Stimulated activated CD4-positive, alpha-beta T cell treated with anti-CD3 and anti-CD28 coated beads, TNF-alpha, amount 100 ng/mL, for 1 hour (primary cell): ENCODE measurements at places on chromosomes 4 and X.

DNA sequence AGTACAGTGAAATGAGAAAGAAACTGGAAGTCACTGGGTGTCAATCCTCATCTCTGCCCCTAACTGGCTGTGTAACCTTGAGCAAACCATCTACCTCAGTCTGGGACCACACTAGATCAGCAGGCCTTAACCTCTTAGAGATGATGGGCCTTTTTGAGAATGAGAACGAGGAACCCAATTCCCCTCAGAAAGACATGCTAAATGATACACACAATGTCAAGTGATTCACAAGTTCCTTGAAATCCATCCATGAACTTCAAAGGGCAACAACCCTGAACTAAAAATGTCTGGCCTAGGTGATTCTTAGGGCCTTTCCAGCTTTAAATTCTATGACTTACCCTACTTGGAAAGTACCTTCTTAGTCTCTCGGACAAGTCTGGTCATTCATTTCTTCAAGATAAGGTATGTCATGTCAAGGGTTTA lies 47.4 kb downstream of the ACSL4 start:
- no peak for DNase-seq

DNA sequence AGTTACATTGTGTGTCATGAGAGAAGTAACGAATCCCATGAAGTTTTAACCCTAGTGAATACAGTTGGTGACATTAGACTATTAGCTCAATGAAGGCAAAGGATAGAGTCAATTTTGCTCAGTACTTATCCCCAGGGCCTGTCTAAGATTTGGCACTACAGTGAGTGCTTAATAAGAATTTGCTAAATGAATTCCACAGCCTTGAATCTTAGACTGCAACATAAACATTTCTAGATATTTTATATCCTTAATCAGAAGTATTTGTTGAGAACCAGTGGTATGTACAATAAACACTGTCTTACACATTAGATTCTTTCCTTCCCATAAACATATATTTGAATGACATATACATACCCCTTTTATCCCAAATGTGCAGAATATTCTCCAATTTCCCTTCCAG lies 223.0 kb downstream of the NSUN7 start:
- no peak for DNase-seq

DNA sequence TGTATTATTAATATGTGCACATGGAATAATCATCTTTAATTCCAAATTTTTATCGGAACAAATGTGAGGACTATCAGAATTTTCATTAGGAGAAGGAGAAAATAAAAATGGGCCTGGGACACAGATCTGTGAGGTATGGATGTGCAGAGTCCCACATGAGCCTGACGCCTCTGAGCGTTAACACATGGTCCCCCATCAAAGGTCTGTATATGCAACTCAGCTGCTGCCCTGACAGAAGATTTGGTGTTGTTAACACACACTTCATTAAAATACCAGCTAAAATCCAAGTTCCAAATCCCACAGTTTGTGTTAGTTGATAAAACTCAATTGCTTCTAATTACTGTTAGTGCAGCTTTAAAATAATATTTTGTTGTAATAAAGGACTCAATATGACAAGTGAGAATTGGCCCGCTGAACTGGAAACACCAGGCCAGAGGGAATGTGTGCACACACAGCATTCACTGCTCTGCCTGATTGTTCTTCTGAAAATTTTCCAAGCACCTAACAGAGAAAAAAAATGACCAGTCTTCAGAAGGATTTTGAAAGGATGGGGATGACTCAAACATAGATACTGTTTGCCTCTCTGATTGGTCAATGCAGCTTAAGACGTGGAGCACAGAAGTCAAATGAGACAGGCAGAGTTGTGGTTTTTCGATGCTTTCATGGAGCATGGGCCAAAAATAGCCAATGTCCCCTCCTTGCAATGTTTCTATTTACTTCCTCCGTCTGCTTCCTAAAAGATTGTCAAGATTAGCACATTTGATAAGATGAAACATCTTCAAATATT lies 266.6 kb downstream of the NKX6-1 start:
- DNase-seq: no peak

DNA sequence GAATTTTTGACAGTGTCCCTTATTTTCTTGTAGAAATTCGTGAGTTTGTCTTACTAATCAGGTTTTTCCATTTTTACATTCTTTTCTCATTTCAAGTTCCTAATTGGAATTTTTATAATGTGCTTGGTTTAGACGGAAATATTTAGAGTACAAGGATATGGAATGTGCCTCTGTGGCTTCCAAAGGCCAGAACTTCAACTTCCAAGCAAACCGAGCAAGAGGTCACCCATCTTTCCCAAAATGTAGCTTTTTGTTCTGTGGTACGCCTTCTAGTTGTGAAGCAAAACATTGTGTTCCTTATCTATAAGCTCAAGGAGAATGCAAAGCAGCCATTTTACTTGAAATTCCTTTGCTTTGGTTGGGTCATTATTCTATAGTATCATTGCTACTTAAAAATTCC lies 212.8 kb upstream of the PACRGL start:
- DNase-seq: no peak

GRCh38 chr4:74724979-74725378 lies 69.3 kb downstream of the BTC start:
- DNase-seq: no peak

GRCh38 chr4:2364654-2365053 lies 53.8 kb downstream of the ZFYVE28 start:
- DNase-seq: peak; percentile 29

- DNase-seq: no peak
Measured at GRCh38 chrX:118742176-118742575, 14.8 kb downstream of the IL13RA1 start.

GRCh38 chr4:7747062-7747385 lies 192.6 kb downstream of the AFAP1 start:
- DNase-seq: no peak

- no peak for DNase-seq
Measured at GRCh38 chr4:163332526-163333406, at the start of gene NPY1R. TSS of gene NPY1R (minus strand) at chr4:163332596. CDS start at chr4:163326554, 6,042 bp downstream.
